ENCODE measurements at places on chromosomes 12 and 14.

DNA sequence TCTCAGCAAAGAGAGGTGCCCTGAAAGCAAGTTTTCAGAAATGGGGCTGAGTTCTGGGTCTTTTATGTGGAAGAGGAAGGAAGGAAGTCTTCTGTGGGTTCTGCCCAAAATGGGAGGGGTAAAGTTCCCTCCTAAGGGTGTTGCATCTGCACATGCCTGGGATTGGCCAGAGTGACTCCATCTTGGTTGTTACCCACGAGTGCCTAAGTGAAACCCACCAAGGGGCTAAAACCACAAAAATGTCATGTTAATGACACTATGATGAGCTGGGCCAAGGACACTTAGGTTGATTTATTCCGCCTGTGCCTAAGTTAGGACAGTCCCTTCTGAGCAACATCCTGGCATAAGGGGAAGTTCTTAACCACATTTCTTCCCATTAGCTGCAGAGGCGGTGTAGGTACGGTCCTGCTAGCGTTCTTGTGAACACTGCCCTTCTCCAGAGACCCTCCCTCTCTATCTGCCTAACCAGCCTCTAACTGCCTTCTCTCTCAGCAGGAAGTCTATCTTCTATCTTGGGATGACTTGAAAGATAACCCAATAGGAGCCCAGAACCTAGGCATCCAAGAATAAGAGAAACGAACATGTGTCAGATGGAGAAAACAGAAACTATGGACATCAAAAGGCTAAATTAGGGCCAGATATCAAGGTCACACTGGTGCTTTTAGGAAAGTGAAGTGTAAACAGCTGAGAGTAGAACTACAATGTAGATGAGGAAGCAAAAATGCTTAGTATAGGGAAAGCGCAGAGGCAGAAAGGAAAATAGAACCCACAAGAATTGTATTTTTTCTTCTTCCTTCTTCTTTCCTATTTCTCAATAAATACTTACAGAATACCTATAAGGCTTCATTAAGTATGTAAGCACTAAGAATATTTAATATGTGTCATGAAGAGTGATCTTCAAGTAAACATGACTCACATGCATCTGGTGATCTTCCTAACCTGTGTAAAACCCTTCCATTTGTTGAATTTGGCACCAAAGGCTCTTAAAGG lies 104.2 kb upstream of the AMN1 start:
- DNase-seq = peak; percentile 9

- no peak for DNase-seq
Measured at GRCh38 chr12:68855111-68855510, 47.1 kb downstream of the MDM2 start.

- no peak for DNase-seq
Measured at GRCh38 chr14:38723959-38724358, 379.1 kb downstream of the SEC23A start.

DNA sequence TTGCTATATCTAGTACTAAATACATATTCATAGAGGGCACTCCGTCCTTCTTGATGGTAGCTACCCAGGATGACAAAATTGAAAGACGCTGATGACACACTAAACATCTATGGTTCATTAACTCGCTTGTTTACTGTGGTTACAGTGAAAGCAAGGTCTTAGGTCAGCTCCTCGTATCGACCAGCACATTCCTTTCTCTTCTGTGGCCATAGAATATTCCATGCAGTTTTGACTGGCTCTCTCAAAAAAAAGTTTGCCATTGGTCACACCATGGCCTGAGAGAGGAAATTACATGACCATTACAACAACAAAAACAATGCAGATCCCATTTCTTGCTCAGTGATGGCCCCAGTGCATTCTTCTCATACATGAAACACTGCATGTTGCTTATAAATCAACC lies 411.4 kb upstream of the SOX5 start:
- no peak for DNase-seq

GRCh38 chr14:37035401-37035800 lies 137.0 kb downstream of the SLC25A21 start:
- no peak for DNase-seq

DNA sequence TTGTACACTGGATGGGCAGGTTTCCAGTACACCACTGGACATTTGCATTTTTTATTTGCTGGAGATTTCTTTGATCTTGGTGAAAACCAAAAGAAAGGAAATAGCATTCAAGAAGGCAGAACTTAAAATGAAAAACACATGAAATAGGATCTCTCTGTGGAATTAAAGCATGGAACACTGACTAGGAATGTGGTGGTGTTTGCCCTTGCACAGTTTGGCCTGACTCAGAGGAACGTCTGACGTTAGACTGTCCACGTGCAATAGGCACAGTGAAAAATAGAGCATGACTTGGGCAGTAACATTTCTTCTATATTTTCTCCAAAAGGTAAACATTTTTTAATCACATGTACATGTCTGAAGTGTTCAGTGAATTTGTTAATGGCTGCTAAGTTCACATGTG lies 474.1 kb upstream of the PRICKLE1 start:
- no peak for DNase-seq

DNA sequence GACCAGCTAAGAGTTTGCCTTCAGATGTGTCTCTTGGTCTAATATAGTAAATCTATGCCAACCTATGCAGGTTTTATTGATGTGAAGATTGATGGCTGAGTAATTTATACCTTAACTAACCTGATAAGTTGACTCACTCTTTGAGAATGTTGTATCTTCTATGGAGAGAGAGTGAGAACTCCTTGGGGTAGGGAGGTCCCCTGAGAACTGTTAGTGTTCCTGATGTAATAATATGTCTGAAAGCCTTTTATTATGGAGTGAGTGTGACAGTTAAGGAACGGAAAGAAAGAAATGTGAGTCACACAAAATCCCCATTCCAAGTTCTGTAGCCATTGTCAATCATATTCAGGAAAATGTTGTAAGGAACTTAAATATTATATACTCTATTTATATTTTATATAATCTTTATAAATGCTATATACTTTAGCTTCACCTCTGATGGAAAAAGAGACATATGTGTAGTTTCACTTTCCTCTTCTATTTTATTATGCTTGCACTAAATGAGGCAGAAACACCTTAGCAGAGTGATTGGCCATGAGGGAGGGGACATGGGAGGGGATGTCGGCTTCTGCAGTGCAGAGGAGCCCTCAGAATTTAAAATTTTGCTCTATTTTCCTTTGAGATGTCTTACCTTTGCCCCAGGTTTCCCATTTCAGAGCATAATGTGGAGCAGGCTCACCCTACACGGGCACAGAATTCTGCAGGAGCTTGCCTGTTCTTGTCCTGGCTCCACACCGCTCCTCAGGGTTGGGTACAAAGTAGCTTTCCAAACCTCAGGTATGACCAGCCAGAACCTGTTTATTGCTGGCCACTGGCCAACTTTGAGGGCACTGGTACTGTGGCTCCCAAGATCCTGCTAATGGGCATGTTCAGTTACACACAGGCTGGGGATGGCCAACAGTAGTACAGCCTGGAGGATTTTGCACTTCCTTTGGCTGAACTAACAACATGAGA lies 57.7 kb downstream of the ARF6 start:
- no peak for DNase-seq

GRCh38 chr14:106044949-106045596 lies 518.7 kb downstream of the TMEM121 start:
- DNase-seq = peak; percentile 80

GRCh38 chr12:77343291-77343690 lies 277.9 kb upstream of the E2F7 start:
- no peak for DNase-seq

DNA sequence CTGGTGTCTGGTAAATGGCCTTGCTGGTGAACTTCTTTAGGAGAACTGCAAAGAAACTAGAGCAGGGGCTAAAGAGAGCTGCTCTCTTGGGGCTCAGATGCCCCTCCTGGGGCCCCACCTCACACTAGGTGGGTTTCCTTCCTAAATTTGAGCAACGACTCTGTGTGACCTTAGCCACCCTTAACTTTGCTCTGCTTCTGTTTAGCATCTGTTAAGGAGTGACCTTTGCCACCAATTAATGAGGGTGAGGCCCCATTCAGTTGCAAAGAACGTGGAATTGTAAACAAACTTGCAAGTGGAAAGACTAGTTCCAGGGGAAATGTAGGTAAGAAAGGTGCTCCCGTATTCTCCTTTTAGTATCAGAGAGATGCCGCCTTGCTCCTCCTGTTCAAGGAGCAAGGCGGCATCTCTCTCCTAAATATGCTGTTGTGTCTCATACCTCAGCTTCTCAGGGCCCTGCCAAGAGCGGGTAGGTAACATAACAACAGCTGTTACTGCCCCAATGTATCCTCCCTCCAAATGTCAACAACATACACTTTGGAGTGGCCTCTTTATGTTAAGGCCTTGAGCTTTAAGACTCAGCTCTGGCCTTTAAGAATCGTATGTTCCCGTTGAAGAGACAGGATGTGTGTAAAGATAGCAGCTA lies 77.6 kb upstream of the FUT8 start:
- DNase-seq = no peak

GRCh38 chr12:46609674-46610073 lies 216.1 kb downstream of the SLC38A4 start:
- DNase-seq = no peak

GRCh38 chr14:78178071-78178470 lies 7.9 kb downstream of the NRXN3 start:
- no peak for DNase-seq

DNA sequence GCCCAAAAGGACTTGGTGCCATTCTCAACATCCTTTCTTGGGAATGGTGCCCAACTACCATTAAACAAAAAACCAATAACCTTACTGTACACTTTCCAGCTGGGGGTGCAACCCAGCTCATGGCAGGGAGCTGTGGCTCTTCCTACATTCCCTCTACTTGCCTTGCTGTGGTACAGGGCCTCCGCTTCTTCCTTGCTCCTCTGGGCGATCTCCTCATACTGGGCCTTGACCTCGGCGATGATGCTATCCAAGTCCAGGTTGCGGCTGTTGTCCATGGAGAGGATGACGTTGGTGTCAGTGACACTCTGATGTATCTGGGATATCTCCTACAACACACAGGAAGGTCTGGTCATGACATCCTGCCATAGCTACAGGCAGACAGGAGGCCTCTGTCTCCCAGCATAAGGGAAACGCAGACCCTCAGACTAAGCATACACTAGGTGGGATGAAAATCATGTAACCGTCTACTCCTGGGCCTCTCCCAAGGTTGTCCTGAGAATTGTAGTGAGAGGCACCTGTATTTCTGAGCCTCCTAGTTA lies 3.9 kb downstream of the KRT2 start:
- no peak for DNase-seq

DNA sequence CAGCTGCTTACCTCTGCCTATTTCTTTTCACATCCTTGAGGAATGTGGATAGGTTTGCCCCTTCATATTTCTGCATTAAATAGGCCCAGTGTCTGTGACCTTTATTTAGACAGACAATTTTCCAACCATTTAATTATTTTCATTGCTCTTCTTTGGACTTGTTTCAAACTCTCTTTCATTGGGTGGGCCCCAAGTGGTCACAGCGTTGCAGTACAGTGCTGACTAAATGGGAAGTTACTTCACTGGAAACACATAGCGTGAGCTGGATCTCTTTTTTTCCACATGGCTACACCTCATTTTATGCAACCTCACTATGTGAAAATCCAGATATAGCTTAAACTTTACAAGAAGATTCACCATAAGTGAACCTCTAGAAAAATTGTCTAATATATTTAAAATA lies 438.9 kb downstream of the ADAMTS20 start:
- no peak for DNase-seq

DNA sequence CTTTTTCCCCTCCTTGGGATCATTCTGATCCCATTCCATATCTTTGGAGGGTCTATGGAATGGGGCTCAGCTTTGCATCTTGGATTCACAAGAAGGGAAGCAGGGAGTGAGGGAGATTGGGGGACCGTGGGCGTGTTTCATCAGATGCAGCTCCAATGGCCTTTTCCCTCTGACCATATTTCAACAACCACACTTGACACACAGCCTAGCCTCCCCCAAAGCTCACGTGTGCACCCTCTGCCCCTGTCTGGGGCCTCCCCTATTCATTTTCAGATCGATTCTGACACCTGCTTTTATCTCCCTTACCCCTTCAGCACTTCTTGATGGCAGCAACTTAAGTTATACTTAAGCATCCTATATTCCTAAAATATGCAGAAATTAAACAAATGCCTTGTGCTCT lies 126.6 kb downstream of the CHST11 start:
- DNase-seq = no peak

GRCh38 chr12:5377997-5378592 lies 53.8 kb upstream of the NTF3 start:
- no peak for DNase-seq

DNA sequence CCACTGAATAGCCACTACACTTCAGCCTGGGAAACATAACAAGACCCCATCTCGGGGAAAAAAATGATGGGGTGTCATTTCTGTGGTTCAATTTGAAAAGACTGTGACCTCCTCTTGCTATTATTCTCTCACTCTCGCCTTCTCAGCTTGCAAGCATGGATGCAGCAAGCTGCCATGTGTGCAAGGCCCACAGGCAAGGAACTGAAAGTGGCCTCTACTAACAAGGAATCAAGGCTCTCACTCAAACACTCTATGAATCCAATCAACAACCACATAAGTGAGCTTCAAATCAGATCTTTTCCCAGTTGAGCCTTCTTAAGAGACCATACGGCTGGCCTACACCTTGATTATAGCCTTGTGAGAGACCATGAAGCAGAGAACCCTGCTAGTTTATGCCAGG lies 17.9 kb upstream of the DHRS7 start:
- no peak for DNase-seq

- DNase-seq = no peak
Measured at GRCh38 chr12:47206450-47207339, 126.9 kb upstream of the AMIGO2 start.

GRCh38 chr12:49609875-49610154 lies 4.4 kb upstream of the FAM186B start:
- DNase-seq = no peak

DNA sequence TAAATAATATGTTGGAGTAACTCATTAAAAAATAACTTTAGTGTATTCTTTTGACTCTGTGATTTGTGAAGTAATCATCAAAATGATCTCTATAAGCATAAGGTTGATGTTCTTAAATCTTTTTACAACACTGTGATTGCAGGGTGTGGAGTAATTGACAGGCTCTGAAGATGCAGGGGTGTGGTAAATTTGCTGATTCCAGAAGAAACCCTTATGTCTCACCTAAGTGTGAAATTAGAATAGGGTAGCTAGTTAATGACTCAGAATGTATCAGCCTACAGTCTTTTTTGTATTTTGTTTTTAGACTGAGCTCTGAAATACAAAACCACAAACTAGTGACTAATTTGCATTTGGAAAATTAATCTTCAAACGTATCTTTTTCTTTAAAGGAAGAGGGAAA lies 5.9 kb downstream of the PRPF39 start:
- DNase-seq = no peak

DNA sequence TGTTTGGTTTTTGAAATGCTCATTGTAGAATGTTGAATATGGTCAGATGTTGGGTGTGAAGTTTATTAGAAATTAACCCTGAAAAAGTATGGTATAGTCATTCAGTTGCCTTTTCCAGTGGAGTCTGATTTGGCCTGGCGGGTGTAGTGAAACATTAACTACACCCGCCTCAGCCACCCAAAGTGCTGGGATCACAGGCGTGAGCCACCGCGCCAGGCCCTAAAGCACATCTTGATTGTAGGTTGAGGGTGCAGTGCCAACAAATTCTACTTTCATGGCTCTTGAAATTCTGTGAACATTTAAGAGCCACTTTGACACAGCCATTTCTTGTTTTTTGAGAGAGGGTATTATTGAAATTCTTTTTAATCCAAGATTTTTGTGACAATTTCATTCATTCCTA lies 624.9 kb downstream of the DIO2 start:
- no peak for DNase-seq

Measured in activated T-cell treated with anti-CD3 and anti-CD28 coated beads for 4 hours (primary cell).